ENCODE measurements at places on chromosomes 5 and 9.

GRCh38 chr9:110426052-110426709, 88.5 kb upstream of the TXNDC8 start:
- DNase-seq = no peak

GRCh38 chr5:142888469-142889085, 118.4 kb downstream of the ARHGAP26 start:
- DNase-seq = no peak

DNA sequence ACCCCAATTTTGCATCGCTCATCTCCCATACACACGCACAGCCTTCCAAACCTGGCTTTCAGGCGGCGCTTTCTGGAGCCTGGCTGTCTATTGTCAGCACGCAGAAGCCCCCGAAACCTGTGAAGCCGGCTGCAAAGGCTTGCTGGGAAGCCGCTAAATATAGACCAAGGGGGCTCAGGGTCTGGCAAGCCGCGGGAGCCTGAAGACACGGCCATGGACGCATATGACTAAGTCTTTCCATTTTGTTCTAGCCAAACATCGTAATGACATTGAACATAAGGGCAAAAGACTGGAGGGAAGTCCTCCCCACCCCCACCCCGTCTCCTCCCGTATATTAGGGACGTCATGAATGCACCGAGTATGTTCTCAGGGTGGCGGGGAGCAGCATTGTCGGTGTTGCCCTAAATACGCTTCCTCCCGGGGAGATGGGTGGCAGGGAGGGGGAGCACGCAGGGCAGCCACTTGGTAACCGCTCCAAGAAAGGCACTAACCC, 1.1 kb downstream of the CTNND2 start:
- DNase-seq = no peak

- no peak for DNase-seq
Observed at GRCh38 chr5:138011991-138012390, 20.9 kb downstream of the FAM13B start.

GRCh38 chr5:90037646-90038045, 371.9 kb downstream of the CETN3 start:
- no peak for DNase-seq

DNA sequence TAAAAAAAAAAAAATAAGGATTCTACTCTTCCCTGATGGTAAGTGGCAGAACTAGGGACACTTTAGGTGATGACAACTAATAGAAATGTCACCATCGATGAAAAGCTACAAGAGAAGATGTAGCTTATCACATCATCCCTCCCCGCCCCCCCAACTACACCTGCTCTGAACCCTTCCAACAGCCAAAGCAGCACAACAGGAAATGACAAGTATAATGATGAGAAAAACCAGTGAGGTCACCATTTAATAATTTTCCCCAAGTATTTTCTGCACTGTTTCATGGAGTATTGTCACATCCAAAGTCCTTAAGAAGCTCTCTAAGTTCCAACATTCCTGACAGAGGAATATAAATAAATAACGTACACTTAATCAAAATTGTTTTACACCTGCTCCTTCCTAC, 221.4 kb downstream of the EFNA5 start:
- no peak for DNase-seq

DNA sequence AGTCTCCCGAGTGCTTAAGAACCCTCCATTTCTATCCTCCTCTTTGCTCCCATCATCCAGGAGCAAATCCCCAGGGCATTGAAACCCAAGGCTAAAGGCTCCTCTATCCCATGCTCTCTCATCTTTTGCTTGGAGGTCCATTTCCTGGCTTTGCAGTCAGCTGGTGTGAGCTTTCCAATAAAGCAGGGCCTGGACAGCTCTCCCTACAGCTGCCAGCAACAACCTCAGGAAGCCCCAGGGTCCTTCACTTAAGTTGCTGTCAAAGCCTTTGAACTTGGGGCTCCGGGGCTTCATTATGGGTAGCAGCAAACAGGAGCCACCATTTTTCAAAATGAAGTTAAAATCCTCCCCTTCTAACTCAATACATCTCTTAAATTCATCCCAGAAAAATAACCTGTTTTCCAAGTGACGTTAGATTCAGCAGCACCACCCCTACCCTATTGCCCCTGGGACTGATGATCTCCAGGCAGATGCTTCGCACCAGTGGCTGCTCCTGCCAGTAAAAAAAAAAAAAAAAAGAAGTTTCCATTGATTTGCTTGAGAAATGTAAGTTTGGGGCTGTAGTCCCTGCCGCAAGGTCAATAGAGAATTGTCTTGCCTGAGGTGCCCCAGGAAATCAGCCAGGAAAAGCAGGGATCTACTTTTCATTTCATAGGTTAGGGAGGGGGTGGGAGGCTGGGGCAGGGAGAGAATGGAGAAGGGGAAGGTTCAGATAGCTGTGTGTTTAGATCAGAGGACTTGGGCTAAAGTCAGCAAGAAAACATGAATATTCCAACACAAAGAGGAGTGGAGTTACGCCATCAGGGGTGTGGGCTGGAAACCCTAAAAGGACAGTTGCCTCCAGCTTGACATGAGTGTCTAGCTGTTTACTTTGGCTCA, 83.8 kb upstream of the IL6ST start:
- no peak for DNase-seq

GRCh38 chr9:38390851-38391250, 1.7 kb upstream of the ALDH1B1 start:
- DNase-seq = no peak

- DNase-seq = no peak
Observed at GRCh38 chr9:87882627-87883026, at the start of gene SPATA31E1. Gene SPATA31E1 (plus strand): TSS chr9:87882877. CDS start chr9:87882892, 15 bp downstream.

- DNase-seq = no peak
Observed at GRCh38 chr5:150113047-150113744, 26.8 kb upstream of the CSF1R start.

DNA sequence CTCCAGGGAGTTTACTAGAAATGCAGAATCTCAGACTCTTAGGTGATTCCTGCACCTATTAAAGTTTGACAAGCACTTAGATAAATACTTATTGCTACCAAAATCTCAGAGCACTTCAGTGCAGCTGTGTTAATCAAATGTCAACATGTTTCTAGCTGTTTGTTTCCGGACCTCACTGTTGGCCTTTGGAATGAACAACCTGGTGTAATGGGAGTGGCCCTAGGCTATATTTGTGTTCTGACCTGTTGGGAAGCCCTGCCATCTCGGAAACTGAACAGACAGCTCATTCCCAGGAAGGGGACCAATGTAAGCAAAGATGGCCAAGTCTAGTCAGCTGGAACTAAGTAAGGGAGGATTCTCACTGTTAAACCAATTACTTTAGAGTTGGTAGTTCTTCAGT, 145.0 kb upstream of the SLC28A3 start:
- no peak for DNase-seq

DNA sequence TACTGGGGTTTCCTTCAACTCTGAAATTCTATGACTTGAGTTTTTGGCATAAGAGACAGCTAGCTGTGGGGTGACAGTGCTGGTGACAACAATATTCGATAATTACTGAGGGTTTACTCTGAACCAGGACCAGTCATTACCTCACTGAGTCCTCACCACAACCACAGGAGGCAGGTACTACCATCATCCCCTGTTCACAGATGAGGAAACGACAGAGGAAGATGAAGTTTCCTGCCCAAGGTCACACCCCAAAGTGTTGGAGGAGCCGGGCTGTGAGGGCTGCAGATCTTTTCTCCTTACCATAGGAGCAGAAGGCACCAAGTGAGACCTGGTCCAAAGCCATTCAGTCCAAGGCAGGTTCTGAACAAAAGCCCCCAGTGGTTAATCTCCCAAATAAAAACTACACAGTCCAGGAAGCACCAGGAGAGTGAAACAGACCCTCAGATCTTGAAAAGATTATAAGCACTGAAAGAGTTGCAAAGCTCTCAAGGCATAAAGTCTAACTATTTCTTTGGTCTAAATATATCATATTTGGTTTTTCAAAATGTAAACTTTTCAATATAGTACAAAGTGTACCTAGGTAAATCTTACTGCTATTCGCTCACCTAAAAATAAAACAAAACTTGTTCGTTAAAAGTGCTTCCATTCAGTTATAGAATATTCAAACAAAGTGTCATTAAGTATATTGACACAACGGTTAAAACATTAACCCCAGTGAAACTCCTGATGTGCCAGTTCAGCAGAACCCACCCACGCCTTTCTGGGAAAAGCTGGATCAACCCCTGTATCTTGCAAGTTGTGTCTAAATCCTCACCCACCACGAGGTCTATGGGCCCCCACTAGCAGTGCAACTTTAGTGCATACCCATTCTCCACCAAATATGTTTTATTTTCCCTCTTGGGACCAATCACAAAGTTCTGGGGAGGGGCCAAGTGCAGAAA, 82.6 kb upstream of the EQTN start:
- no peak for DNase-seq

DNA sequence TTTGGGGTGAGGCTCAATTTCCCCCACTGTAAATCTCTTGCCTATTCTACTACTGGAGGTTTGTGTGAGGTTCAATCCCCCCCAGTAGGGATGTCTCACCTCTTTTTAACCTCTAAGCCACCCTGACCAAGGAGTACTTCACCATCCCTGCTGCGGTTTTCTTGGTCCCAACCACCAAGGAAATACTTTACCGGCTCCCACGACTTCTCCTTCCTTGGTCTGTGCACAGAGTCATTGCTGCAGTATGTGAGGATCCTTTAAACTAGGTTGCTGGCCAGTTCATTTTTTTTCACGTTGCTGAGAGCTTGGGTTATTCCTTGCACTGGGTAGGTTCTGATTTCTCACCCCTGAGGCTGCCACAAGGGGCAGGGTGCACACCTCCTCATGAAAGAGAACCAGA, 22.5 kb upstream of the HMGCS1 start:
- DNase-seq = no peak

- DNase-seq = no peak
Observed at GRCh38 chr5:81787474-81788242, 36.8 kb upstream of the SSBP2 start.
